ENCODE measurements at places on chromosomes 5 and 9. TPM values are rescaled to one million over a fixed set of nuclear protein-coding genes. Genes with fewer than 3 reads are reported as not detected.

The GGTA1 gene
- total RNA-seq = not detected

GRCh38 chr5:150778088-150778516, 455 bp upstream of the SMIM3 start:
- no peak for DNase-seq

The FSTL4 gene
- 0.17 TPM for total RNA-seq

- no peak for DNase-seq
Measured at GRCh38 chr5:177526191-177526590, 9.4 kb upstream of the DDX41 start.

The CTXN3 gene
- total RNA-seq = not detected

GRCh38 chr5:120229036-120229435, 235.1 kb upstream of the PRR16 start:
- DNase-seq = no peak

- no peak for DNase-seq
Measured at GRCh38 chr9:132030626-132031325, 48.9 kb downstream of the MED27 start.

- no peak for DNase-seq
Measured at GRCh38 chr9:78031444-78031892, at the start of gene GNAQ. TSS of gene GNAQ (minus strand) at chr9:78031811. CDS start at chr9:78031235, 576 bp downstream.

- no peak for DNase-seq
Measured at GRCh38 chr5:148708854-148709253, 54.5 kb upstream of the HTR4 start.

The C9orf50 gene
- total RNA-seq = not detected

The IFNA2 gene
- not detected for total RNA-seq

The ZNF483 gene
- total RNA-seq = 4.9 TPM

The SPAG8 gene
- total RNA-seq = 8.1 TPM

DNA sequence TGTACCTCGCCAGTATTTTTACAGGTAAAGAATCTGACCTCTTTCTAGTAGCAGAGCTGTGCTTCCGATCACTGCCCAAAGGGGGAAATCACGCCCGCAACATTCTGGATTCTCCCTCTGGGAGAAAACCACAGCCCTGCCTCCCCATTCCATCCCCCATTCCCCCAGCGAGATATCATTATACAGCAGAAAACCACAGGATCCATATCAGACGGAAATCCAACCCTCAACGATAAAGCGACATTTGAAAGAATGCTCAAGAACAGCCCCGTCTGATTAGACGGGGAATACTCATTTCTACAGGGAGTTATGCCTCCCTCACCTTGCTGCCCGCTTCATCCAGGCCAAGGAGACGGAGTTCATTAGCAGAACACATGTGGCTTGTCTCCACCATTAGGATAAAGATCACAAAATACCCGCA, 172.8 kb downstream of the COL23A1 start:
- no peak for DNase-seq

DNA sequence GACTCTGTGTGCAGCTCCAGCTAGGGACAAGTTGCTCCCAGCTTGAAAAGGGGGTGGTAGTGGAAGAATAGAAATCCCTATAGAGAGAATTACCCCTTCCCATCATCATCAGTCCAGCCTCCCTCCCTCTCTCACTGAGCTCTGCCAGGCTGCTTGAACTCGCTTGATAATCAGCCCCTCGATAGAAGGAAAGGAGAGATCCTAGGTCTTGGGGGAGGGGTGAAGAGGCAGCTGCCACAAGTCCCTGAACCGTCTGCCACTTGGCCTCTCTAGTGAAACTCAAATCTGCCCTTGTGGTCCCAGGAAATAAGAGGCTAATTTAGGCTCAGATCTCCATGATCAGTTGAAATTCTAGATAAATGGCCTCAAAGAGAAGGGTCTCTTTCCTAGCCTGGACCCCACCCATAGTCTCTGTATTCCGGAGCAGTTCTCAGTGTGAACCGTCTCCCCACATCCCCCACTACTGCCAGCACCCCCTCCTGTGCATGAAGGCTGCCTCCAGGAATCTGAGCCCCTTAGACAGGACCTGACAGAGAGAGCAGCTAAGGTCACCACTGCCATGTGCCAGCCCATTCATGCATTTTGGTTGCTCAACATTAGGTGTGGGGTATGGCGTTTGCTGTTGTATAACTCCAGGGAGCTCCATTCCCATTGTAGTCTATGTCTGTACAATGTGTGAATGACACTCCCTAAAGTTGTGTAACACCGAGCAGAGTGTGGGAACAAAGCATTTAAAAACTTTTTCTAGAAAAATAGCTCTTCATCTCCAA, 5.5 kb downstream of the DNAJB5 start:
- no peak for DNase-seq

The TXNDC8 gene
- not detected for total RNA-seq

The PHYHD1 gene
- 2.0 TPM for total RNA-seq

GRCh38 chr9:137945581-137945980, 68.0 kb downstream of the CACNA1B start:
- DNase-seq = no peak

GRCh38 chr9:110049699-110050450, 158.1 kb downstream of the C9orf152 start:
- peak; percentile 18 for DNase-seq

DNA sequence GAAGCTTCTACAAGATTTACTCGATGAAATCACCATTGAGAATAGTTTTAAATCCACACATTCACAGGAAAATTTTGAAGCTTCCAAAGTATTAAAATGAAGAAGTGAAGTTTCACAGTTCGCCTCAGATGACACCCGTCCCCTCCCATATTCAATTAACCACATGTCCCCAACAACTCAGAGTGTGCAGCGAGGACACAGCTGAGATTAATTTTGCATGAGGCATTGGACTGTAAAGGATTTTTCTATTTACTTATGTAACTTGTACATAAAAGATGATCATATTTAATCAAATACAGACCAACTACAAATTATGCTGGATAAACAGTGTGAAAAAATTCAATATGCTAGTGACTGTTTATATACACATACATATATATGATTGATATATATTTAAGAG, 84.7 kb upstream of the OLFM1 start:
- no peak for DNase-seq

The NPM1 gene
- 1,192 TPM for total RNA-seq

The CATSPER3 gene
- 0.69 TPM for total RNA-seq

All from naive thymus-derived CD4-positive, alpha-beta T cell (primary cell).